DMS 273 treated with DMSO at 0.1 percent for 48 hours (cell line): ENCODE measurements at places on chromosomes 11 and 22.

GRCh38 chr22:46054091-46055073 lies 77.4 kb upstream of the WNT7B start:
- DNase-seq: no peak

DNA sequence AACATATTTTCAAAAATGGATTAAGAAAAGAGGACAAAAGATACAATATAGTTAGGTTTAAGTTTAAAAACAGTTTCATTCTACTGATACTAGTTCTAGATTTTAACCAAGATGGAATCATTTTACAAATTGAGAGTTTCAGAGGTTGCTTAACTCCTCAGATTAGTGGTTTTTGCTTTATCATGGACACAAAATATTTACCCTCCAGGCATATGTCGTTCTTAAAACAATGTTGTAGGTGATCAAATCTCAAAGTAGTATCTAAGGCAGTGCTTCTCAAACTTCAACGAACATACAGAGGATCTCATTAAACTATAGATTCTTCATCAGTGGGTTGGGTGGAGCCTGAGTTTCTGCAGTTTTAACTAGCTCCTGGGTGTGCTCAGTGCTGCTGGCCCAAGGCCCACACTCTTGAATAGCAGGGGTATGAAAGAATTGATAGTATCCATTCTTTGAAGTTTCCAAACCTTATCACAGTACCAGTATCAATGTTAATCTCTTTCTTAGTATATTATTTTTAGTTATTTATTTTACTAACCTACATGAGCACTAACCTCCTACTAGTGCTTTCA lies 48.0 kb downstream of the YAP1 start:
- DNase-seq: no peak

- DNase-seq: no peak
Measured at GRCh38 chr11:13260201-13260962, 17.2 kb upstream of the BMAL1 start.

- DNase-seq: no peak
Measured at GRCh38 chr11:130588471-130588870, 140.0 kb downstream of the ADAMTS15 start.

DNA sequence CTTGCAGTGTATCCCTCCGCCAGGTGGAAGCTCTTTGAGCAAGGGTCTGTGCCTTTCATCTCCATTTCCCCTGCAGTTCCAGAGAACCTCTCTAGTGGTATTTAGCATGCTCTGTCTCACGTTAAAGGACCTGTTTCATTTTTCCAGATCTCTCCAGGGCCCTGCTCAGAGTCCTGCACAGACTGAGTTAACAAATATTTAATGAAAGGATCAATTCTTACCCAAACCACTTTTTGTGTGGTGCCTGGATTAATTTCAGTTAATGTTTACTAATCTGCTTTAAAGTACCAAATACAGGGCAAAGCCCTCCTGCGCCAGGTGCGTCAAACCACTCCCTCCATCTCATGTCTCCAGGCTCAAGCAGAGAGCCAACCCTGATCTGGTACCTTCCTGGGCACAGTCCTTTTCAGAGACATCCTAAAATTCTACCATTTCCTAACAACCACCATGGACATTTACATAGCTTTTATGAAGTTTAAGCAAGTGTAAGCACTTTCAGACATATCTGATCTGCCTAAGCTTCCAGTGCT lies 18.7 kb upstream of the ACER3 start:
- no peak for DNase-seq

- DNase-seq: no peak
Measured at GRCh38 chr11:90705661-90706060, 482.8 kb upstream of the CHORDC1 start.

DNA sequence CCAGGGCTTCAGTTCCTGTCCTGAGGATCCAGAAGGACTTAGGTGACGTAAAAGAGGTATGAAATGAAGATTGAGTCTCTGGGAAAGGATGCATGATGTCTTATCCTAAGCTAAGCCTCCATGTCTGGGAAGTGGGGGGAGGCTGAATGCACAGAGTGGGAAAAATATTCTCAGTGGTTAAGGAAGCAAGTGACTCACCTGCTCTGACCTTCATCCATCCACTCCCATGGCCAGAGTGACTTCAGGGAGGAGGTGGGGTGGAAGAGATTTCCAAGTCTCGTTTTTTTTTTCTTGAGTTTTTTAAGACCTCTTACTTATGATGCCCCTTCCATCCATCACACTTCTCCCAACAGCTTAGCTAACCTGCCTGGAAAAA lies 32.5 kb upstream of the POLD3 start:
- DNase-seq: no peak

DNA sequence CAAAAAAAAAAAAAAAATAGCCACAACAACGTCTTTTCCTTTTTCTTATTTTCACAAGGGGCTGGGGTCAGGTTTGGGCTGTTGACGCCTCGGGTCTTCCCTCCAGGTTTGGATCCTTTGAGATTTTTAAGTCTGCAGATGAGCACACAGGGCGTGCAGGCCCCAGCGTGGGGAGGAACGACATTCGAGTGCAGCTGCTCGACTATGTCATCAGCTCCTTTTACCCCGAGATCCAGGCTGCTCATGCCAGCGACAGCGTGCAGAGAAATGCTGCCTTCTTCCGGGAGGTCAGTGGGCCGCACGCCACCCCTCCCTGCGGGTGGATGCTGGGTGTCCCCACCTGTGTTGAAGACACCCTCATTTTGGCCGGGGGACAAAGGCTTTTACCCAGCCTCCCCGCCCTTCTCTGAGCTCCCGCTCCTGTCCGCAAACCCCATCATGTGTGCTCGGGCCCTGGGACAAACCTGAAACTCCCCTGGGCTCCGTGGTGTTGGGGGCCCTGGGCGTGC lies 7.7 kb downstream of the SELENOO start:
- DNase-seq: no peak

- peak; percentile 6 for DNase-seq
Measured at GRCh38 chr11:125345421-125346178, 150.5 kb downstream of the FEZ1 start.

- DNase-seq: no peak
Measured at GRCh38 chr11:112175599-112175952, 264 bp downstream of the BCO2 start.

DNA sequence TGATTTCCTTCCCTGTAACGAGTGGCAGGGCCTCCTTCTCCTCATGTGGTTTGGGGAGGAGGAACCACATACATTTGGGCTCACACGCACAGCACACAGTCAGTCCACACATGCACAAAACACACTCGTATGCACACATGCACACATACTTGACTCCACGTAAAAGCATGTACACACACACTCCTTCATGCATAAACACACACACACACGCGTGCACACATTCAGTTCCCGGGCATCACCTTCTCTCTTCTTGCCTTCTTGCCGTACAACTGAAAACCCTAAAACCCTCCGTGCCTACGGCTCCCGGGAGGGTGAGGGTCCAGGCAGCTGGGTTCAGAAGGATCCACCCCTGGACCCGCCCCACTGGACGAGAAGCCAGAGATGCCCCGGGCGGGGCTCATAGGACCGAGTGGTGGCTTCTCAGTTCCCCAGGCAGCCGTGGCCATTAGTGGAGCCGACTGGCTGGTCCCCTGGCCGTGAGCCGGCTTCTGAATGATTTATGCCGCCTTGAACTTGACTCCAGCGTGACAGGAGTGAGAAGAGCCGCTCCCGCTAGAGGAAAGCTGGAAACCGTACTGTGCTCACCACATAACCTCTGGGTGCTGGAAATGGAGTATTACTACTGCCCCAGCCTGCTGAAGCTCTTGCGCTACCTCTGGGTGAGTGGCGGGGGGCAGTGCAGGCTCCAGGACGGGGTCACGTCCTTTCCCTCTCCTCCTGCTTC lies 117.4 kb downstream of the KIAA1671 start:
- DNase-seq: no peak

DNA sequence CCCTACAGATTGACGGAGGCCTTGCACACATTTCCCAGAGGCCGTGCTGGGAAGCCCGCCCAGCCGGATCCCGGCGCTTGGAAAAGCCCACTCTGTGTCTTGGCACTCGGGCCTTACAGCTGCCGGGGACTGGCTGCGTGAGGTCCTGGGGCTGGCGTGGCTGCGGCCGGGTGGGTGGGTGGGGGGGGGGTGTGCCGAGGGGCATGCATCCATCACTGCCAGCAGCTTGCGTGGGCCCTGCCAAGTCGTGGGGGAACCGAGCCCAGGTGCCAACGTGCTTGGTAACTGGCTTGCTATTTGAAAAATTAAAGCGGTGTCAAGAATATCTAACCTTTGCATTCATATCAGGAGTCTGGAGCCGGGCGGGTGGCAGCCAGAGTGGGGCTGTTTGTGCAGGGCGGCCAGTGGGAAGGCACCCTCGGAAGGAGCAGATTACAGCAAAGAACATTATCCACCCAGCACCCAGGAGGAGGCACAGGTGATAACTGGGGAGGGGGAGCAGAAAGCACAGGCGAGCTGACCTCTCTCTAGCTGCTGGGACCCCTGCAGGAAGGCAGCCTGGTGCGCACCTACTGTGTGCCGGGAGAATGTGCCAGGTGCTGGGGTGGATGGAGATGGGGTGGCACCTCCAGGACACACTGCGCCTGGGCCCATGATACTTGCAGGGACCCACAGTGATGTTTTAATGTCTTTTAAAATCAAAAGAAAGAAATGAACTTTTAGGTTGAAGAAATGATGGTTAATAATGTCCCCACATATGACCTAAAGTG lies 28.5 kb upstream of the SMIM38 start:
- no peak for DNase-seq

- DNase-seq: no peak
Measured at GRCh38 chr11:130766650-130767565, 149.4 kb downstream of the SNX19 start.

GRCh38 chr11:117026593-117027330 lies 71.5 kb downstream of the SIK3 start:
- no peak for DNase-seq

DNA sequence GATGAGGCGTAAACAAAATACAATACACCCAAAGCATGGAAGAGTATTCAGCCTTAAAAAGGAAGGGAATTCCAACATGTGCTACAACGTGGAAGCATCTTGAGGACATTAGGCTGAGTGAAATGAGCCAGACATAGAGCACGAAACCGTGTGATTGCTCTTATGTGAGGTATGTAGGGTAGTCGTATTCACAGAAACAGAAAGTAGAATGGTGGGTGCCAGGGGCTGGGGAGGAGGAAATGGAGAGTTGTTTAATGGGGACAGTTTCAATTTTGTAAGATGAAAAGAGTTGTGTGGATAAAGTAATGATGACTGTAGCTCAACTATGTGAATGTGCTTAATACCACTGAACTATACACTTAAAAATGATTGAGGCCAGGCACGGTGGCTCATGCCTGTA lies 10.2 kb upstream of the KMT5B start:
- no peak for DNase-seq

GRCh38 chr11:22851477-22851876 lies 8.8 kb downstream of the CCDC179 start:
- DNase-seq: no peak

- no peak for DNase-seq
Measured at GRCh38 chr11:74818283-74818946, 69.8 kb downstream of the RNF169 start.

DNA sequence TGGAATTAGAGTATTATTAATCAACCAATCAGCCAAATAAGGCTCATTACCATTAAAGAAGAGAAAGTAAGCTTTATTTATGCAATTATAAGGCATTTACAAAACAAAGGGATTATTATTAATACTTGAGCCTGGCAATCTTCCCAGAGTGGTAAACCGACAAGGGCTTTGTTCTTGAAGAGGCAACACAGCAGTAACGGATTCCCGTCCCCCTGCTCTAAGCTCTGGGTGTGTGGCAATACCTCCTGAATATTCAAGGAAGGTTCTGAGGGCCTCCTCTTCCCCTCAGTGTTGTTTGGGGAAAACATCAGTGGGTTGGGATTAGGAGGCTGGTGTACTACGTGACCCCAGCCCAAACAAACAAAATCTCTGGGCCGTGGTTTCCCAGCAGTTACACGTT lies 176.5 kb downstream of the TENM4 start:
- no peak for DNase-seq

DNA sequence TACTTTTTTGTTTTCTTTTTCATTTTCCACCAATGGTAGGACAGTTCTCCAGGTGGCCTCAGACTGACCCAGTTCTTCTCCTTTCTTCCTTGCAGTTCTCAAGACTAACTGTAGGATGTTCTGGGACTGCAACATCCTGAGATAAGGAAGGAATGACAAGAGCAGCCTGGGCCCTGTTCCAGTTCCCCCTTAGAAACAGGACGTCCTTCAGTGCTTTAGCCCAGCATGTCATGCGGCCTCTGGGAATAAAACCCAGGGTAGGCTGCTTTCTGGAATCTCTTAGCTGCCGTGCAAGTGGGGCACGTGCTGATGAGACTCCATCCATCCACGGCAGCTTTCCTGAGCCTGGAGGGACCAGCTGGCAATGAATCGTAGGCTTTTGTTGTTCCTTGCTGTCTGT lies 24.0 kb upstream of the CADM1 start:
- no peak for DNase-seq

DNA sequence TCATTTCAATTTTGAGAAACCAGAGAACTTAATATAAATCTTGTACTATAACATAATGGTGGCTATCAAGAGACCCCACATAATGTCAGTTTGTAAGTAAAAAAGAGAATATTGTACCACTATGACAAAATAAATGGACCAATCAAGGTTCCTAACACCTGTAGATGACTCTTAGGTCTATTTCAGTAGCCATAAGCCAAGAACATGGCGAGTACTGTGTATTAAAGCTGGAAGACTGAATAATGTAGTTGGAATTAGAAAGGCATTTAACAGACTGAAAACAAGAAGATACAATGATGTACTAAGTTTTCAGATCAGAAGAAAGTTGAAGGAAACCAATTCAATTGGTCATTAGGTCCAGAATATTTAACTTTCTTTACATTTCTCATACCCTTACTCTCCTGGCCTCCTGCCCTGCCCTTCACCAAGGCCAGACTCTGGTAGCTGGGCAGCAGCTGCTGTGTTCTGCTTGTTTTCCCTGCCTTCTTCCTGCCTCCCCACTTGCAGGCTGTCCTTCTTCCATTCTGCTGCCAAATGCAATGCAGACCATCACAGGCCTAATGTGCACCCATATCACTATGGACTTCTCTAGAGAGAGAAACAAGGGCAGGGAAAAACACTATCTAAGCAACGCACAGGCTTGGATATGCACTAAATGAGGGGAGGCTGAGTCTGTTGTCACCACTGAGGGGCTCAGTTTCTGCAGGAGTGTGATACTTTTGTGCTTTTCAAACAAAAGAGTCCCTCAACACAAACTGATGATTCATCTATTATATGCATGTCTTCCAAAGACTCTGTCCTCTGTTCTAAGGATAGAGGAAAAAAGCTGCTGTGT lies 60.1 kb downstream of the RAB30 start:
- DNase-seq: no peak

DNA sequence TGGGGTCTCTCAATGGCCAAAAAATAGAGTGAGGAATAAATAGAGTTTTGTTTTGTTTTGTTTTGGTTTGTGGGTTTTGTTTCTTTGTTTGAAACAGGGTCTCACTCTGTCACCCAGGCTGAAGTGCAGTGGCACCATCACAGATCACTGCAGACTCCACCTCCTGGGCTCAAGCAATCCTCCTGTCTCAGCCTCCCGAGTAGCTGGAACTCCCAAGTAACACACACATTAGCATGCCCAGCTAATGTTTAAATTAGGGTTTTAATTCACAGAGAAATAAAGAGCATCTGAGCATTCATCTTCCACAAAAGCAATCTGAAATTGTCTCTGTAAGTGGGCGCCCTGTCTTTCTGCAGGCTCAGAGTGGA lies 9.2 kb upstream of the IFITM3 start:
- no peak for DNase-seq
